ENCODE measurements at places on chromosomes 5 and 9. TPM values are rescaled to one million over a fixed set of nuclear protein-coding genes. Genes with fewer than 3 reads are reported as not detected.

DNA sequence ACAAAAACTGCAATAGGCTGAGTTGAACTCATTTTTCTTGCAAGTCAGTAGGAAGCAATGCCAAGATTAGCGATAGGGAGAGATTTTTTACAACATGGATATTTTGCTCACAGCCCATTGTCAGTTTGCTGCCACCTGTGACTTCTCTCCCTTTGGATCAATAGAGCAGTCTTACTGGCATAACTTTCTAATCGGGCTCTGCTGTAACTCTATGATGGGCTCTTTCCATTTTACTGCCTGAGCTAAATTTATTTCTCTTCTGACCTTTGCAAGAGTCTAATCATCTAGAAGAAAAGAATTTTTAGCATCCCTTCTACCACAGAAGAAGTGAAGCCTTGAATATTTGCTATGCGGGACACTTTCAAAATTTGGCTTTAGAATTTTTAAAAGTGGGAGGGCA lies 53.6 kb upstream of the SGCD start:
- DNase-seq: no peak

GRCh38 chr9:31597977-31598376 lies 786.5 kb upstream of the ACO1 start:
- no peak for DNase-seq

- DNase-seq: no peak
Measured at GRCh38 chr5:58393716-58394115, 66.2 kb downstream of the PLK2 start.

DNA sequence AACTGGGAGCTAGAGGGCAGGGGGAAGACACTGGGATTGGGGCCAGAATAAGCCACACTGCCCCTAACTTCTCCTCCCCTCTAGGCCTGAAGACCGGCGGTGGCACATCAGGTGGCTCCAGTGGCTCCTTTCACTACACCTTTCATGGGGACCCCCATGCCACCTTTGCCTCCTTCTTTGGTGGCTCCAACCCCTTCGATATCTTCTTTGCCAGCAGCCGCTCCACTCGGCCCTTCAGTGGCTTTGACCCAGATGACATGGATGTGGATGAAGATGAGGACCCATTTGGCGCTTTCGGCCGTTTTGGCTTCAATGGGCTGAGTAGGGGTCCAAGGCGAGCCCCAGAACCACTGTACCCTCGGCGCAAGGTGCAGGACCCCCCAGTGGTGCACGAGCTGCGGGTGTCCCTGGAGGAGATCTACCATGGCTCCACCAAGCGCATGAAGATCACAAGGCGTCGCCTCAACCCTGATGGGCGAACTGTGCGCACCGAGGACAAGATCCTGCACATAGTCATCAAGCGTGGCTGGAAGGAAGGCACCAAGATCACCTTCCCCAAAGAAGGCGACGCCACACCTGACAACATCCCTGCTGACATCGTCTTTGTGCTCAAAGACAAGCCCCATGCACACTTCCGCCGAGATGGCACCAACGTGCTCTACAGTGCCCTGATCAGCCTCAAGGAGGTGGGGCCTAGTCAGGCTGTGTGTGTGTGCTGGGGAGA lies 6.8 kb downstream of the DNAJB5 start:
- no peak for DNase-seq

DNA sequence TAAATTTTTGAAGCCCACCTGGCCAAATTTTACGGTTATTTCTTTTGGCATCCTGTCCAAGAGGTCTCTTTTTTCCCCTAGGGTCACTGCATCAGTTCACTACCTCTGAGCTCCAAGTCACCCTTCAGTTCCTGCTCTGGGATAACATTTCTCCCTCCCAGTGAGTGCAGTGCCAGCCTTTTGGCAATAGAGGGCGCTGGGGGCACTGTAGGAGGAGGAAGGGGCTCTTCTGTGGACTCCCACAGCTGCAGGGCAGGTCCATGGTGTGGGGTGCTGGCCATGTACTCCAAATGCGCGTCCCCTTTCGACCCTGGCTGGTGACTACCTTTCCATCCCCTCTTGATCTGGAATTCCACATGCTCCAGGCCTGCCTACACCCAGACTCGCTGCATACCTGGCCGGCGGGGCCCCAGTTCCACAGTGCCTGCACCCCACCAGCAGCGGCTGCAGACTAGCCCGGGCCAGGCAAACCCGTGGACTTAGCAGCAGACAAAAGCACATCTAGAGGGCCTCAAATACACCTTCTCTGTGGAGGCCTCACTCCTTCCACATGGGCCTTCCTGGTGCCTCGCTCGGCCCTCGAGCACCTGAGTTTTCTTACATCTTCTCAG lies 20.3 kb upstream of the NINJ1 start:
- no peak for DNase-seq

DNA sequence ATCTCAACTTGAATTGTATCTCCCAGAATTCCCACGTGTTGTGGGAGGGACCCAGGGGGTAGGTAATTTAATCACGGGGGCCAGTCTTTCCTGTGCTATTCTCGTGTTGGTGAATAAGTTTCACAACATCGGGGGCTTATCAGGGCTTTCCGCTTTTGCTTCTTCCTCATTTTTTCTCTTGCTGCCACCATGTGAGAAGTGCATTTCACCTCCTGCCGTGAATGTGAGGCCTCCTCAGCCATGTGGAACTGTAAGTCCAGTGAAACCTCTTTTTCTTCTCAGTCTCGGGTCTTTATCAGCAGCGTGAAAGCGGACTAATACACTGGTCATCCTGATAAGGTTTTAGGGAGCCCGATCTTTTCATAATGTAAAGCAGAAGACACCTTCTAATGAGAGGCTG lies 687.0 kb upstream of the FTMT start:
- DNase-seq: no peak

GRCh38 chr5:81194633-81195334 lies 38.3 kb upstream of the CKMT2 start:
- DNase-seq: peak; percentile 66

- no peak for DNase-seq
Measured at GRCh38 chr5:67732471-67732870, 483.1 kb upstream of the PIK3R1 start.

DNA sequence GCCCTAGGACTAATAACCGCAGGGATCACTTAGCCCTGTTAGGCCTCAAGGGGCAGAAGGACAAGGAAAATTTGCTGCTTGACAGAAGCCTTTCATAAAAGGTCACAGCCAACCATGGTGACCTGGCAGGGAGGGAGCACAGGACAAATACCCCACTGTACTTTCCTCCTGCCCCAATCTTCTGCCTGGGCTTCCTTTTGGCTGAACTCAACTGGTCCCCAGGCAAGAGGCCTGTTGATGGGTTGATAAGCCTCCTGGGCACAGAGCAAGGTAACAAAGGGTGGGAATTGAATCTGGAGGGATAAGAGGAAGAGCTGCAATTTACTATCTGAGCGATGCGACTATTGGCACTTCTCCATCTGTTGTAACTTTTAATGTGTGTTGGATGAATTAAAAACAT lies 392.9 kb downstream of the RASEF start:
- no peak for DNase-seq

DNA sequence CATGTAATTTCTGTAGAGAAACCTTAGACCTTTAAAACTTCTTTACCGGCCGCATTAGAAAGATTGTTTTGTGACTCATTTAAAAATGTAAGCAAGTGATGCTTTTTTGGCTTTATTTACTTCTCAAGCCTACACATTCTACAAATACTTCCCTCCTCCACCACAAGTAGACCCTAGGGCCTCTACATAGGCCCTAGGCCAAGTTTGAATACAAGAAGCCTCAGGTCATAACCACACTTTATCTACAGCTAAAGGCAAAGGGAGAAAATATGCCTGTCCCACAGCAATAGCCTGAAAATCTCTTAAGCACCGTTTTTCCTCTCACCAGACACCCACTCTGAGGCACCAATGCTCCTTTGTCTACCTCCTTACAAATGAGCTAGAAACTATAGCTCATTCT lies 53.9 kb downstream of the CSNK1A1 start:
- no peak for DNase-seq

DNA sequence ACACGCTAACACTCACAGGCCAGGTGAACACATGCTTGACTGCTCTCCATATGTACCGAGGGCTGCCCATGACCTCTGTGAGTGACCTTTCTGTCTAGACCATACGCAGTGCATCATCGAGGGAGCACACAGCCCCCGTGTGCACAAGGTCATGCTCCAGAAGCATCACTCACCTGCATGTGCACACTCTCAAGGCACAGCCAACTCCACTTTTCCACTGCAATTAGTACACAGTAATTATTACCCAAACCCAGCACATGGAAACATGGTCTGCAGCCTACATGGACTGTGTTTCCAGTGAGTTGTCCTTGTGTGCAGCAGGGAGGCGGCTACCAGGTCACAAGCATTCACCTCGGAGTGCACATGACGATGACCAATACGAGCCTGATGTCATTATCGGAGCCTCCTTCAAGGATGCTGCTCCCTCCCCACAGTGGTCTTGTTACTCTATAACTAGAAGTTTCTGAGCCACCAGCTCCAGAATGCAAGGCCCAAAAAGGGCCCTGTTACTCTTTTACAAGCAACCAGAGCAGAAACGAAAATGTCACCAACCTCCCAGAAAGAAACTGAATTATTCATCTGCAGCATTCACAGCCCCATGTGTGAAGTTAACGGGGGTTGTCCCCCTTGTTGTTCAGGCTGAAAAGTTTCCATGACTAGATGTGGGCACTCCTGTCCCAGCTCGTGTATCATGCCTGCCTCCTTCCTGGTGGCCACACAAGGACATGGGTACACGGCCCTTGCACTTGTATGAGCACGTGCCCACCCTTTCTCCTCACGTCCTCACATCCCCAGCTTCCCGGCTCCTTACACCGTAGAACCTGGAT lies 31.2 kb downstream of the SEMA4D start:
- no peak for DNase-seq

- no peak for DNase-seq
Measured at GRCh38 chr5:124908581-124909451, 162.4 kb upstream of the ZNF608 start.

DNA sequence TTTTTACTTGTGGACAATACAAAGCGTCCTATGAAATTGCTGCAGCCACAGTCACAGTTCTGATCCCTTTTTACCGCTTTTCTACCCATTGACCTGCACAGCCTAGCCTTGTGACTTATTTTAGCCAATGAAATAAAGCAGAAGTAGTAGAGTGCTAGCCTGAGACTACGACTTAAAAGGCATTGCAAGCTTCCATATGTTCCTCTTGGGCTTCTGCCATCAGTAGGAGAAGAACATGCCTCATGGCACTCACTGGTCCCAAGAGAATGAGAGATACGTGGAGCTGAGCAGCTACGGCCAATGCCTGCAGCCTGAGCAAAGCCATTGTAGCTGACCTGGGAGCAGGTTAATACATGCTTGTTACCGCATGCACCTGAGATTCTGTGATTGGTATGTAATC lies 416.6 kb upstream of the CLINT1 start:
- no peak for DNase-seq

DNA sequence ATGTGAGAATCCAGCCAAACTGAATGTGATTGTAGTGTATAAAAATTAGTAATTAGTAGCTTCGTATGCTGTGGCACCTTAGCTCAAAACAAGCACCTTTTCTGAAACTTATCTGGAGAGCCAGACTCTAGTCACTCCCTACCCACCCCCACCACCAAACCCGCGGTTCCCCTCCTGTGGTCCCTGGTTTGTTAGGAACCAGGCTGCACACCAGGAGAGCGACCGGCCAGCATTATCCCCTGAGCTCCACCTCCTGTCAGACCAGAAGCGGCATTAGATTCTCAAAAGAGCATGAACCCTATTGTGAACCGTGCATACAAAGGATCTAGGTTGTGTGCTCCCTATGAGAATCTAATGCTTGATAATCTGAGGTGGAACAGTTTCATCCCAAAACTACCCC lies 498.6 kb downstream of the CHSY3 start:
- DNase-seq: no peak

DNA sequence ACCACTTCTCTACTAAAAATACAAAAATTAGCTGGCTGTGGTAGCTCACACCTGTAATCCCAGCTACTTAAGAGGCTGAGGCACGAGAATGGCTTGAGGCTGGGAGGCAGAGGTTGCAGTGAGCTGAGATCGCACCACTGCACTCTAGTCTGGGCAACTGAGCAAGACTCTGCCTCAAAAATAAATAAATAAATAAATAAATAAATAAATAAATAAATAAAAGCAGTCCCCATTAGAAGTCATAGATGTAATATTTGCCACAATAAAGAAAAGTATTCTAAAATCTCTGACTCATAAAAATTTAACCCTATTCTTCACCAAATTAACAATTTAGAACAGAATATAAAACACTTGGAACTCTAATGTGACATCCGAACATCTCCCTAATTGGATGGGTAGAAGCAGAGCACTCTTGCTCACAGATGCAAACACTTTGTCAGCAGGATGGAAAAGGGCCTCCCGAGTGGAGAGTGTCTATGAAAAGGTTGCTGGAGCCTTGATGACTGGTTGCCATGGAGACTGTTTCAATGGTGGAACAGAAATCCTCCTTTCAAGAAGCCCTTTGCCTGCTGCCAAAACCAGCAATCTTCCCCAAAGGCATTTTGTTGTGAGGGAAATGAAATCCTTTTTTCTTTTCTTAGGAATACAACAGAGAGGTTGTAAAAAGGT lies 38.9 kb upstream of the TRAF1 start:
- DNase-seq: no peak

DNA sequence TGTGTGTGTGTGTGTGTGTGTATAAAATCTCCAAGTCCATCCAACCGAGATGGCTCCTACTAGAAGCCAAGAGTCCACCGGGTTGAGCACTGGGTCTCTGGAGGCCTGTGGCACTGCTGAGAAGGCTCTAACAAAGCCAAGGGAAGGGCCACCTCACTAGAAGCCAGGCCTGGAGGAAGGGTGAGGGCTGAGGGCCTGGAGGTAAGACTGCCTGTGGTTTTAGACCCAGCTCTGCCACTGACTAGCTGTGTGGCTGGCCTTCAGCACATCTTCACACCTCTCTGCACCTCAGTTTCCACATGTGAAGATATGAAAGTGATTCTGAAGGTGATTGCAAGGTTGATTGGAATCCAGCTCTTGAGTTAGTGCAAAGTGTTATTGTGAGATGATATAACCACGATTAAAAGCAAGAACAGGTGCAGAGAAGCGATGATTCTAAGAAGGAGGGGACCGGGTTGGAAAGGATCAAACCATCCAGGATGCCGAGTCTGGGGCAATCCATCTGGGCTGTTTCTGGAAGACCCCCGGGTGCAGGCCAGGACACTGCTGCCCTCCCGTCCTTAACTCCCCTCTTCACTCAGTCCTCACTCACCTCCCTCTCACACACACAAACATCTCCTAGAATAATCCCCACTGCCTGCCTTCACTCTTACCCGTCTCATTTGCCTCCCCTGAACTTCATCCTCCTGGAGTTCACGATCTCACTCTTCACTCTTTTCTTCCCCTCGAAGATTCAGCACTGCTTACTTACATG lies 2.3 kb downstream of the IL4 start:
- DNase-seq: no peak

The PCDHGB7 gene
- 15.7 TPM for polyA plus RNA-seq

The PCDHGC4 gene
- 3.6 TPM for polyA plus RNA-seq

The CD274 gene
- 1.2 TPM for polyA plus RNA-seq

The TAF7 gene
- polyA plus RNA-seq: 157 TPM

The ABO gene
- polyA plus RNA-seq: 10.3 TPM

The PTGS1 gene
- 4.4 TPM for polyA plus RNA-seq

The CDH10 gene
- 6.7 TPM for polyA plus RNA-seq

The OR13C8 gene
- polyA plus RNA-seq: not detected

The GHR gene
- polyA plus RNA-seq: 20.7 TPM
